Effector CD8-positive, alpha-beta T cell (primary cell): ENCODE measurements at places on chromosomes 12 and 14.

DNA sequence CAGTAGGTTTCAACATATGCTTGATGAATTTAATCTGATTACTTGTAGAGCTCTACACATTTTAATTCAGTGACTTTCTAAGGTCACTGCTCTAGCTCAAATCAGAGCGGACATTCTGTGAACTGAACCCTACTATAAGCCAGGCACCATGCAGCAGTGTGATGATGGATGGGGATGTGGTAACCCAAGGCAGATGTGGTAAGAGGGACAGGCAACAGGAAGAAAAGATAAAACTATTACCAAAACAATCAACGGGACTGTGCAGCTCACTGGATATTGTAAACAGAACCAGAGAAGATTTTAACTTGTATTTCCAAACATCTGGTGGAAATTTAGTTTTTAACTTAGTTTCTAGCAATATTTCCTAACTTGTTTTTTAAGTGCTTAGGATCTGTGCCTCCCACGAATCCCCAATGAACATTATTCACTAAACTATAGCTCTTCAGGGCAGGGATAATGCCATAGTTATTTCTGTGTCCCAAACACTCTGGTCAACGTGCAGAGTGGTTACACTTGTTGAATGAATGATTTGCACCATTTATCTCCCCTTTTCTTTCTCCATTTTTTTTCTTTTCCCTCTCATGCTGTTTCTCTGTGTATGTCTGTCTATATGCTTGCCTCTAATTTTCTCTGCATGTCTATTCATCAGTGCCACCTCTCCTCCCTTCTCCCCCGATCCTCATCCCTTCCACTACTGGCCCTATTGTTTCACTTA lies 3.0 kb downstream of the ERO1A start:
- no peak for DNase-seq

GRCh38 chr14:67251573-67252226 lies 10.5 kb downstream of the PALS1 start:
- no peak for DNase-seq

DNA sequence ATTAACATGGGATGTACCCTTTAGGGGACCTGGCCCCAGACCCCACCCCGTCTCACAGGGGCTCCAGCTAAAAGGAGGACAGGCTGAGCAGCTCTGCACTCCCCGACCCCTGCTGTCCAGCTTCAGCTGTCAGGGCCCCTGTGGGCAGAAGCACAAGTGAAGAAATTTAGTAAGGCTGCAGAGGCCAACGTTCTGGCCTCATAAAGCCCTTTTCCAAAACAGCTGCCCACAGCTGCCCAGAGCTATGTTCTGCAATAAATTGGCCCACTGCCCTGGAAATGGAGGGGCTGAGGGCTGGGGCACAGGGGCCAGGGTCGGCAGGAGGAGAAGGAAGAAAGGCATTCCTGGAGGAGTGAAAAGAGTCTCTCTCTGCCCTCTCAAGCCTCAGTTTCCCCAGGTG lies 357.1 kb downstream of the BCL11B start:
- DNase-seq = no peak

- DNase-seq = no peak
Observed at GRCh38 chr12:107436376-107436775, 249.2 kb upstream of the PWP1 start.

DNA sequence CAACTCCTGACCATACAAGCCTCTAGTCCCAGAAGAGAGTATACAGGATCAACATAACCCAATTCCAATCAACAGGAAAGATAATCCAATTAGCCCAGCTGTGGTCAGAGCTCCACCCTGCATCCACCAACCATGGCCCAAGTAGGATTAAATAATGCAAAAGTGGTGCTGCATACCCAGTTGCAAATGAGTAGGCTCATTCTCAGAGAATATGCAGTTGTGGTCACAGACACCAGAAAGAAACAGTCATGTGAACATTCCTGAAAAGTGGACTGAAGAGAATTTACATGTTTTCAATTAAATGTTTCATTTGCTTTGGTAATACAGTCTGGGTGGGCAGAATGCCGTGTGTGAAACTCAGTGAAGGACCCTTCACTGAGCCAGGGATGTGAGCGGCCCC lies 167.2 kb upstream of the BMP4 start:
- DNase-seq = no peak

DNA sequence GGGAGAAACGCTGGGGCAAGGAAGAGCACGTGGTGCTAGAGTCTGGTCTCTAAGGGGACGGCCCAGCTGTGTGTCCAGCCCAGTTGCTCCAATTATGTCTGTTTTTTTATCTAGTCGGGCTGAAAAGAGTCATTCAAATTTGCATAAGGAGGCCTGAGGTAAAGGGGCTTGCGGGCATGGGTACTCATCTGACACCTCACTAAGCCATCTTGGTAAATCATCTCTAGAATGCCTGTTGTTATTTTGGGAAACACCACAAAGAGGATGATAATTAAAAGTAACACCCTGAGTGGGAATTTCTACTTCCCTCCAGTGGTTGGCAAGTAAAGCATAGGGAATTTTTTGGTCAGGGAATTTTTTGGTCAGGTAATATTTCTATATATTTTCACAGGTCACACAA lies 196.1 kb upstream of the ALG10B start:
- no peak for DNase-seq

DNA sequence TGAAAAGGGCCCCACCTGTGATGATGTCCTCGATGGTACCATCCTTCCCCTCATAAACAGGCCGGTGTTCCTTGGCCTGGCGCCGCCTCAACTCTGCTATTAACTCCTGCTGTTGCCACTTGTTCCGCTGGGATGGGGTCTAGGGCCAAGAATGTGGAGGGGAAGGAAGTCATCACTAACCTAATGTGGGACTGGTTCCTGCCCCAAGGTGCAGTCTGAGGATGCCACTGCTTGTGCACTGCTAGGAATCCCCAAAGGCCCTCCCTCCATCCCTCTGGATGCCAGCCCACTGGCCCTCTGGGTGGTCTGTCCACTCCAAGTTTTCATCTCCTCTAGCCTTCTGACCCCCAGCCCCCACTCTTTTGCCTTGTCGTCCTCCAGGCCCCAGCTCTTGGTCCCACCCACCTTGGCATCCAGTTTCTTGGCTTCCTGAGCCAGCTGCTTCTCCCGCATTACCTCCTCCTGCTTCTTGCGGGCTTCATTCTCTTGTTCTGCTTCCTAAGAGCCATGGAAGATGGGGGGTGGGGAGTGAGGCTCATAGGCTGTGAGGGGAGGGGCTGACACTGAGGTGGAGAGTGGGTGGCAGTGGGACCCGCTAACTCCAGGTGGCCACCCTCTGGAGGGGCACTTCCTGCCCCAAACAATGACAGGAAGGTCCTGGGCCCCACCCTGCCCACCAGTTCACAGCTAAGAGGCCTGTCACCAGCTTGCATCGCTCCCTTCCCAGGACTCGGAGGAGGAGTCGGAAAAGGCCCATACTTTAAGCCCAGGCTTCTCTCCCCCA lies 23.7 kb downstream of the PRPF40B start:
- no peak for DNase-seq

GRCh38 chr12:120847814-120848213 lies 56.3 kb downstream of the SPPL3 start:
- DNase-seq = no peak

GRCh38 chr12:14072987-14073386 lies 91.6 kb upstream of the GRIN2B start:
- DNase-seq = no peak

DNA sequence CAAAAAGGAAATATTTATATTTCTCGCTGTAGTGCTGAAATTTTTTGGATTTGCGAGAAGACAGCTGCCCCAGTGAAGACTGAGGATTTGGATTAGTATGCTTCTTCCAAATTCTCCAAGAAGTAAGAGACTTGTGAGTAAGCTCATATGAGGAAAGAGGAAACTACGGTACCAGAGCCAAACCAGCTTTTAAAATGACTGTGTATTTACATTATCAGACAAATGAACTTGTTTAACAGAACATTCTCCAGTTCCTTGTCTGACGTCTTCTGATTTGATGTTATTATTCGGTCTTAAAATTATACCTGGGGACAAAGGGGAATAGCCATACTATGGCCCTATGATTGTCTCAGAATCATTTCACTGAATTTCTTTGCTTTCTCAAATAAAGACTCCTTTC lies 8.0 kb downstream of the CLEC12B start:
- no peak for DNase-seq

DNA sequence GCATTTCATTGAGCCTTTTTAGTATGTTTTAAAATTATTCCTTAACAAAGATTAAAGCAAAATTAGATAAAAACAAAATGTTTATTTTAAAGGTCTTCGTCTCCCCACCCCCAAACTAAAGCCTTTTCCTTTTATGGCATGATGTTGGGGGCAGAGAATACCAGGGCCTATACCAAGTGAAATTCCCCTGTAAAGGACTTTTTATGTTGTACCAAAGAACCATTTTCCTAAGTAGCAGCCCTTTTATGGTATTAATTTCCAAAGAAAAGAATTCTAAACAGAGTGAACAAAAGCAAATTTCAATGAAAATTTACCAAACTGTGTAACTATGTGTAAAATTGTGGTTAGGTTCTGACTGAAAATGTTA lies 71.9 kb upstream of the GNPNAT1 start:
- no peak for DNase-seq

DNA sequence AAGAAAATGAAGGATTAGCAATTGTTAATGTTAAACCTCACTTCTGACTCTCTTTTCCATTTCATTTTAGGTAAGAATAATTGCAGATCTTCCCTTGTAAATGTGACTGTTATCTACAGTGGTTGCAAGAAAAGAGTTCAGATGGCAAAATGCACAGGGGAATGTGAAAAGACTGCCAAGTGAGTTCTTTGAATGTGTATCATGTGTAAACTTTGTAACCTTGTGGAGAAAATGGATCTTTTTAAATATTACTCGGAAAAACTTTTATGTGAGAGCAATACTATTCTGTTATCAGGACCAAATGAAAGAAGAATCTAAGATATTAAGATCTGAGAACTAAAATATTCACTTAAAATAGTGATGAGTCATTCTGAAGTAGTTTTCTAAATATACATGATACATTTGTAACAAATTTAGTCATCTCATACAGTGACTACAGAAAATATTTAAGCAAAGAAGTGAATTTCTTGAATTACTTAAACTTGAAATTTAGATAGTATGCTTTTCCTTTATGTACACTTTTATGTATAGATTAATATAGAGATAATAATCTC lies 122.5 kb upstream of the CNTN1 start:
- no peak for DNase-seq

GRCh38 chr14:89922031-89922907 lies 32.3 kb downstream of the EFCAB11 start:
- no peak for DNase-seq

GRCh38 chr14:94008234-94008633 lies 11.1 kb downstream of the CCDC197 start:
- DNase-seq = no peak

DNA sequence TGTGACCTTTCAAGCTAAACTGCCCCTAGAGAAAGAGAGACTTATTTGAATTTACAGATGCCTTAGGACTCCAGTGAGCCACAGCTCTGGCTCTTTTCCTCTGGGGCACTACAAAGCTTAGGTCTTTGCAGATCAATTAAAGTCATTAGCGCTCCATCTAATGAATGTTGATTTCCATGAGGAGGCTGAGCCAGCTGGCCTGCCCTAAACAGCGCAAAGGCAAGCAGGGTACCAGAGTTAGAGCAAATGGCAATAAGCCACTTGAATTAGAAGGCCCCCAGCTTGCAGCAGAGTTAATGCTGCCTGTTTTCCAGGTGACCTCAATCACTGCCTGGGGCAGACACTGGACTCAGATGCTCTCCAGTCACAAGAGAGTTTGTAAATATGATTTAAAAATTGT lies 695.3 kb downstream of the DIO2 start:
- no peak for DNase-seq

DNA sequence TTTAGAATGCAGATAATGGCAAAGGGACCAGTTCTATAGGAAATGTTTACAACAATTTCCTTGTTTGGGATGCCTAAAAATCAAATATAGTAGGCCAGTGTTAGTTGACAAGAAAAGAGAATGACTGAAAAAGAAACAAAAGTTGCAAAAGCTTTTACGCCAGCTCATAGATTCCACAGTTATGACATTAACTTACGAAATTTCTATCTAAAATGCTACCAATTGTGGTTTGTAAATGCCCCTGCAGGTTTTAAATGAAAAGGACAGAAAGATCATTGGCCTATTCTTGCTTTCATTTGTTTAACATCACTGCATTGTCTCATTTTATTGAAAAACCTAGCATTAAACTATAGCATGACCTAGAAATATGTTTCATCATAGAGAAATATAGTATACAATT lies 345.8 kb downstream of the CCDC91 start:
- no peak for DNase-seq
